ENCODE measurements at places on chromosomes 5 and 9.
A peak's percentile ranks its signal among the peaks of the same experiment; 100 is the strongest.

DNA sequence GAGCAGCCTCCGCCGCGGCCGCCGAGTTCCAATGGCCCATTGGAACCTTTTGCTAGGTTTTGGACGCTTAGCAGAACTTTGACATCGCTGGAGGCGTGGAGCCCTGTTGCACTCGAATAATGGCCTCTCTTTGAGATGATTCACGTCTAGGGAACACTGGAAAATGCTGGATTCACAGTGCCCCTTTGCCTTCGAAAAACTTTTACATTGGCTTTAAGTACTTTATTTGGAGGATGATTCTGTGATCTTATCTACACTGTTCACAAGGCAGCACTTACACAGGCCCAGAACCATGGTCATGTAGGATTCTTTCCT is 536 bp upstream of the PPIC start:
- peak; percentile 9 for DNase-seq

- DNase-seq, result peak; percentile 52
Measured at GRCh38 chr5:133032852-133033742, 6.7 kb upstream of the ZCCHC10 start.

DNA sequence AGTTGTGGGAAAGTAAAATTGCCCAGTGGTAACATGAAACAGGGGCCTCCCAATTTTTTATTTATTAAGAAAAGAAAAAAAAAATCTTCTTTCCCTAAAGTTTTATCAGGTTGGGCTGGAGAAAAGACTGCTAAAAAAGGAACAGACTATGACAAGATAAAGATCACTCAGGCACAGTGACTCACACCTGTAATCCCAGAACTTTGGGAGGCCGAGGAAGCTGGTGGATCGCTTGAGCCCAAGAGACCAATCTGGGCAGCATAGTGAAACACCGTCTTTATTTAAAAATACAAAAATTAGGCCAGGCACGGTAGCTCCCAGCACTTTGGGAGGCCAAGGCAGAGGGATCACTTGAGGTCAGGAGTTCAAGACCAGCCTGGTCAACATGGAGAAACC is 312.5 kb downstream of the CETN3 start:
- no peak for DNase-seq

DNA sequence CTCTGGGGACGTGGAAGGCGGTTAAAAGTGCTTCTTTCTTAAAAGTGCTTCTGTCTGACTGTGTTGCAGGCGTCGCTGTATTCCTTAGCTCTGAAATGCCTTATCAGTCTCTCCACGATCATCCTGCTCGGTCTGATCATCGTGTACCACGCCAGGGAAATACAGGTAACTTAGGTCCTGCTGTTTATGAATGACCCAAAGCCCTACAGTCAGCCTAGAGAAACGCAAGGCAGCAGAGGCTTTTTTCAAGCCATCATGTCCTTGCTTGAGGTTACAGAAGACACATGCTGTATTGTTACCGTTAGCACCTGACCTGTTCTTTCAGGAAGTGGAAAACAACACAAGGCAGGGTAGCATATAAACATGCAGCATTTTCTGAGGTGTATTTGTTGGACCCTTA is 2.0 kb downstream of the KCNN2 start:
- DNase-seq, result peak; percentile 55

DNA sequence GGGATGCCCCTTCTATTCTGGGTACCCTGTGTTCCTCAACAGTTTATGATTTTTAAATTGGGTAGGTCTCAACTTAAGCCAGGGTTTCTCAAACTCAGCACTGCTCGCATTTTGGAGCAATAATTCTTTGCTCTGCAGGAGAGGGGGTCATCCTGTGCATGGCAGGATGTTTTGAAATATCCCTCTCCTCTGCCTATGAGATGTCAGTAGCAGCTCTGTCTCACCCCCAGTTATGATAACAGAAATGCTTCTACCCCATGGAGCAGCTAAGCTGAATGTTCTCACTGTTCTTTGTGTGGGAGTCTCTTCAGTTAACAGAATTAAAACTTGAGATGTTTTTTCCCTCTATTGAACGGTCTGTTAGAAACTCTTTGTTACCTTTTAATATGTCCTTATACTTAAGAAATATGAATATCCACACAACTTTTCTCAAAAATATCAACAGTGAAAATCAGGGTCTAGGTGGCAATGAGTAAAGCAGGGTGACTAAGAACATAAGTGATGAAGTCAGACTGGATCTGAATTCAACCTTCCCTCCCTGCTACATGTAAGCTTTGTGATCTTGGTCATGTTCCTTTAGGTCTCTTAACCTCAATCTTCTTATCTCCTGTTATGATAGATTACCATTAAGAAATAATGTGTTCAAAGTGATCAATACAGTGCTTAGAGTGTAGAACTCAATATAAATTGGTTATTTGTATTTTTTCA is 89.0 kb downstream of the CAMK4 start:
- DNase-seq, result no peak

DNA sequence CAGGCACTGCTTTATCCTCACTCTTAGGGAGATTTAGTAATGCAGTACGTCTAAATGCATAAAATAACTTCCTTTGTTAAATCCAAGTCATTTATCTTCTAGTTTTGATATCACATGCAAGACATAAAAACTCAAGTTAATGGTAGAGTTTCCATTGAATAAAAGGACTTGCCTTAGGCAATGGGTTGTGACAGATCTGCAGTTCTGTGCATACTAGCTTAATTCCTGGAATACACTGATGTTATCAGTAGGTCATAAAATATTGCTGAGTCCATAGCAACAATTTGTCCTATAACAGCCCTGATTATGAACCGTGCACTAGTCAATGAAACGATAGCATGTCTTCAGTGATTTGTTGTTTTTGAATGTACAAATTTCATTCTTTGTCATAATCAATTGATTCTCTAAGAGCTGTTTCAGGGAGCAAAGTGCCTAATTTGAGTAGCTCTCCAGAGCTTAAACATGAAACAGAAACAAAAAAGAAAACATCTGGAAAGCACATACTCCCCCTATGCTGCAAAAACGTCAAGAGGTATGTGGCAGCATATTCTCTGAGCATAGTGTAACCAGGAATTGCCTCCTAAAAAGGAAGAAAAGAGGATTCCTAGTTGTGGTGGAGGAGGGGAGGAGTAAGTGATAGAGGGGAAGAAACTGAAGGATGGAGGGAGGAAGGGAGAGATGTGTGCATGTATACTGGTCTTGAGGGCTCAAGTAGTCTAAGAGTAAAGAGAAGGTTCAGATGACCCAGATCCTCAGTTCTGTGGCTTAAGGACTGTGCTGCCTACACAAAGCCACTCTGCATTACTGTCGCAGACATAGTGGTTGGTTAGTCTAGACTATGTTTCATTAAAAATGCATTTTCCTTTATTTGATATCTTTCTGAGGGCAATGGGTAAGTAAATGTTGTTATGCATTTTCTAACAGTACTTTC is 589.2 kb downstream of the PRR16 start:
- peak; percentile 49 for DNase-seq

- no peak for DNase-seq
Measured at GRCh38 chr9:94882966-94883641, 156.6 kb downstream of the AOPEP start.

DNA sequence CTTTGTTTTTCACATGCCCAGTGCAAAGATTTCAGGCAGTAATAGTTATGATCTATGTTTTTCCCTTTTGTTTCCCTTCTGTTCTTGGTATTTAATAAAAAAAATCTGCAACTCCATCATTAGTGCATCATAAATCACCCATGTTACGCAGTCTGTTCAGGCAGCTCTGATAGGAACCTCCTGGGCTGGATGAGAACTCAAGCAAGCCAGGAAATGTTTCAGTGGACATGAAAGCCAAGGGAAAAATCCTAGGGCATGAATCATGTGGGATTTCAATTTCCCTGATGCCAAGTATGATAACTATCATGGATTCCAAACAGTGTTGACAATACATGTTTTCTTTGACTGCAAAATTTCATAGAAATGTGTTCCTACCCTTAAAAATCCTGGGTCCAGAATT is 119.7 kb upstream of the TARS1 start:
- DNase-seq, result no peak

- no peak for DNase-seq
Measured at GRCh38 chr5:54719384-54720283, 202.1 kb downstream of the SNX18 start.

GRCh38 chr5:1483064-1483463 is 37.8 kb upstream of the SLC6A3 start:
- DNase-seq, result no peak

- DNase-seq, result no peak
Measured at GRCh38 chr9:87973122-87973521, 1.2 kb downstream of the CDK20 start.

DNA sequence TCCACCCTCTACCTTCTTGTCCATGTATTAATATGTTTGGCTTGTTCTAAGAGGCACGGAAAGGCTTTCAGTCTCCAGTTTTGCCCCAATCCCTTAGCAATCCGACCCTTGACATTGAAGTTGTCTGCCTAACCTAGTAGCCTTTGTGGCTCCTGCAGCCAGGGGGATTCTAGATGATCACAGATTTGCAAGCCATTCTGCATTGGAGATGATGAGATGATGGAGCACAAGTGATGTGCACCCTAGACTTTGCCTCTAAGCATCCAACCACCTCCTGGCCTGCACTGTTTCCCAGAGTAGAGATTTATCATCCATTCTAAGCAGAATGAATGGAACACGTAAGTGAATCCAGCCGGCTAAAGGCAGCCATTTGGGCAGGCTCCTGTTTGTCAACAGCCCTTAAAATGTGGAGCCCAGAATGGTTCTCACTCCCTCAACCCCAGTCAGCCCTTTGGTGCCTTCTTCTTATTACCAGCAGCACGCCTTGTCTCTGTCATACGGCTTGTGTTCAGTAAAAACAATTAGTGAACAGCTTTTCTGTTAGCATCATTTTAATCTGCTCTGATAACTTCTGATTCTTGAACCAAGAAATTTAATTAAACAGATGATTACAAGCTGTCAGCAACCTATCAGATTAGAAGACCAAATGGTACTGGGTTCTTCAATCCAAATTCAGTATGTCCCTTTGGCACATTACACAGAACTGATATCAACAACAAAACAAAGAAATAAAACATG is 5.7 kb upstream of the TRAF1 start:
- no peak for DNase-seq

GRCh38 chr5:134600600-134600999 is 32.0 kb downstream of the SAR1B start:
- DNase-seq, result no peak

DNA sequence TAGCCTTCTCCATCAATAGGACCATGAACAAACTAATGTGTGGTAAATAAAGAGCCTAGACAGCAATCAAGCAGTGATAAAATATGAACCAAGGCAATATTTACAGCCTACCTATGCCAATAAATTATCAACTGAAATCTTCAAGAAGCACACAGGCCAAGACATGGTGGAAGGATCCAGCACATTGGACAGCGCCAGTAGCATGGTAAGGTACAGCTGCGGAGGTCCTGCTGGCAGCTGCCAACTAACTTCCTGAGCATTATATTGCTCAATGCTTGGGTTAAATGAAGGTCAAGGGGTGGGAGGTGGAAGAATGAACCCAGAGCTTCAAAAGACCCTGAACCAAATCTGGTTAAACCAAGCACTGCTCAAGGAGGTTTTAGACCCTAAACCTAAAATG is 16.5 kb upstream of the SPDL1 start:
- DNase-seq, result no peak

GRCh38 chr5:171031977-171032376 is 170.2 kb downstream of the RANBP17 start:
- no peak for DNase-seq

DNA sequence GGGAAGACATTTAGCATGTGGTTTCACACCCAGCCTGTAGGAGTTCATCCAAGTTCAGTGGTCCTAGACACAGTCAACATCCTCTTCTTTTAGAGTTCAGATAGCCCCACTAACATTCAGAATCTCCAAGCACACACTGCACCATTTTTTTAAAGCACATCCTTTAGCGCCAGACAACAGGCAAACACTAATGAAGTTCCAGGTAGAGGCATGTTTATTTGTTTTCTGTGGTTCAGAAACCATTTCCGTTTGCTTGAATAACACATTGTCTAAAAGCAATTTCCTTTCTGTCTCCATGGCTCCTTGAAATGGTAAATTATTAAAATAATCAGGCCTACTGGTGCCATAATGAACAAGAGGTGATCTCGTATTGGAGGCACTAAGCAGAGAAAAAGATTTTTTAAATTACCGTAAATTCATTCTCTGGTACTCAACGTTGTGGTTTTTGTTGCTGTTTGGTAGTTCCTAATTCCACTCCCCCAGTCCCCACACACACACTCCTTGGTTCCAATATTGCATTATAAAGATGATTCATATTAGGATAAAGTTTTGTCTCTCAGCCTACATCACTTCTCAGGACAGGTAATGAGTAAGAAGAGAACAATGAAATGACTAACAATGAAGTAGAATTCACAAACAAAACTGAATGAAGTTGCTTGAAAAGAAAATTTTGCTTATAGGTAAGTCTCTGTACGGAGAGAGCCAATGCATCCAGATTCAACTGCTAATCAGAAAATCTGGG is 153.1 kb downstream of the PCSK1 start:
- DNase-seq, result no peak

DNA sequence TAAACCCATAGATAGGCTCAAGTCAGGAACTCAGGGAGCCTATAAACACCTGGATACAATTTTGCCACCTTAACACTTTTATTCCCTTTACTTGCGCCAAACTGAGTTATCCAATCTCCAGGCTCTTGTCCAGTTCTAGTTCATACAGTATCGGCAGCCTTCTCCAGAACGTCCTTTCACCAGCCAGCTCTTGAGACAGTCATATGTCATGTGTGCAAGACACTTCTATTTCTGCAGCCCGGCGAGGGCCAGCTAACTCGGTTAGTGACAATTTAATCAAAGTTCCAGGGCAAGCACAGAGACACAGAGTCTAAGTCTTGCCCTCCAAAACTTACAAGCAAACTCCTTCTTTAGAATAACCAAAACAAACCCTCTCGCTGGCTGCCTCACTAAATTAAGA is 12.9 kb downstream of the ABCA1 start:
- DNase-seq, result peak; percentile 64

DNA sequence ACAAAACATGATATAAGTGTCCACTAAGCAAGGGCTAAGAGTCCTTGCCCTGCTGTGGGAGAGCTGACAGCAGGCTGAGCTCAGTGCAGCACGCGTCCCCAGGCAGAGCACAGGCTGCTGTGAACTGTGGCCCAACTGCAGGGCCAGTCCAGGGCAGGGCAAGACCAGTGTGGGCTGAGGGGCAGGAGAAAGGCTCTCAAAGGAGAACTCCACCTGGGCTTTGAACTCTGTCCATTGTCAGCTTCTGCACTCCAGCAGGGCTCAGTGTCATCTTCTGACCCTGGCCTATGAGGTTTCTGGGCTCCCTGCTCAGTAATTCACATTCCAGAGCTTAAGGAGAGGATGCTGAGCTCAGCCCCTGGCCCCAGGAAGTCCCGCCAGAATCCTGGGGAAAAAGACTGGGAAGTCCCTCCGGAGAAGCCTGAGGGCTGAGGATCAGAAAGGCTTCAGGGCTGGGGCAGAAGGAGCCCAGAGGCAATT is 37.4 kb downstream of the LHFPL2 start:
- no peak for DNase-seq

DNA sequence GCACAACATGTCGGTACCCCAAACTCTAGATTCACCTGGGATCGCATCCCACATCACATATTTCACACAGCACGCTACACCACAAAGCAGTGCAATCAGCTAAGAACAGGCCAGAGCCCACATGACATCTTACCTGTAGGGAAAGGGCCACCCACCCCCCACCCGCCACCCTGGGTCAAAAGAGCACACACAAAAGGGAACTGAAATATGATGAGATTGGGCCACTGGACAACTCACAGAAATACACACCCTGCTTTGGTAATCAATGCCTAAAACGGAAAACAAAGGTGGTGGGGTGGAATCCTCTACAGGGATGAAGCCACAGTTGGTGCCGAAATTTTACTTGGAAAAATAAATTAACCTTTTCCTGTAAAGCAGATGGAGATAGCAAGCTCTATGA is 13.1 kb downstream of the RETREG1 start:
- DNase-seq, result no peak

- DNase-seq, result no peak
Measured at GRCh38 chr9:105246656-105247173, 2.3 kb downstream of the SLC44A1 start.
